ENCODE measurements at places on chromosomes 3 and 15. TPM values are rescaled to one million over a fixed set of nuclear protein-coding genes. Genes with fewer than 3 reads are reported as not detected.

The QARS1 gene
- 207 TPM for total RNA-seq

The JMJD7 gene
- total RNA-seq = 14.3 TPM

The TTLL13 gene
- total RNA-seq = not detected

The PTH1R gene
- total RNA-seq = 11.8 TPM

- no peak for DNase-seq
These were observed 239.4 kb upstream of the ZPLD1 start for GRCh38 chr3:102195198-102195948.

DNA sequence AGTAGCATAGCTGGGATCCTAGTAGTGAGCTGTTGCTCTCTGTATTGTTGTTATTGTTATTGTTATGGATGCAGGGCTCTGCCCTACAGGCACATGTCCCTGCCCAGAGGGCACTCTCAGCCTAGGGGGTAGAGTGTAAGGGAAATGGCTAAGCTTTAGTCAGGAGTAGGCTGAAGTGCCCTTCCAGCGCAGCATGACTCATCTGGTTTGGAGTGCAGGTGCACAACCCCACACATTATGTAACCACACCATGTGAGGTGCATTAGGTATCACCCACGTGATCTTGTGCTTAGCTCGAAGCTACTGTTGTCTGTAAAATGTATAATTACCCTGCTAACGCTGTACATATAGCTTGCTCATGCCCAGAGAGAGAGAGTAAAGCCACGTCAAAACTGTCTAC is 48.3 kb upstream of the TIPARP start:
- DNase-seq = no peak

DNA sequence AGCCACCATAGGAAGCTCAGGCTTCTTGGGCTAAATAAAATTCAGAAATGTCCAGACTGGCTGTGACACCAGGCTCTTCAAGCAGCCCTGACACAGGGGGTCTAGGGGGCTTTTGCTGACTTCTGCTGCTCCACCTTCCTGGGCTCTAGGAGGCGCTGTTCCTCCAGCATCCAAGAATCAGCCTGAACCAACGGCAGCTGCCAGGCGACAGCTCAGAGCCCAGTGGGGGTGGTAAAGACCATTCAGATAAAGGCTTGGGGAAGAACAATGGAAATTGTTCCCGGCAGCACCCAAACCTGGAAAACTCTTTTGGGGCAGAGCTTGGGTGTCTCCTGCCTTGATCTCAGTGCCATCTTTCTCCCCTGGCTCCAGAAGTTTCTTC is 21.6 kb upstream of the PSTPIP1 start:
- DNase-seq = peak; percentile 71

All from Right ventricle myocardium superior (tissue), 1 donor.